ENCODE measurements at places on chromosomes 5 and 9.

DNA sequence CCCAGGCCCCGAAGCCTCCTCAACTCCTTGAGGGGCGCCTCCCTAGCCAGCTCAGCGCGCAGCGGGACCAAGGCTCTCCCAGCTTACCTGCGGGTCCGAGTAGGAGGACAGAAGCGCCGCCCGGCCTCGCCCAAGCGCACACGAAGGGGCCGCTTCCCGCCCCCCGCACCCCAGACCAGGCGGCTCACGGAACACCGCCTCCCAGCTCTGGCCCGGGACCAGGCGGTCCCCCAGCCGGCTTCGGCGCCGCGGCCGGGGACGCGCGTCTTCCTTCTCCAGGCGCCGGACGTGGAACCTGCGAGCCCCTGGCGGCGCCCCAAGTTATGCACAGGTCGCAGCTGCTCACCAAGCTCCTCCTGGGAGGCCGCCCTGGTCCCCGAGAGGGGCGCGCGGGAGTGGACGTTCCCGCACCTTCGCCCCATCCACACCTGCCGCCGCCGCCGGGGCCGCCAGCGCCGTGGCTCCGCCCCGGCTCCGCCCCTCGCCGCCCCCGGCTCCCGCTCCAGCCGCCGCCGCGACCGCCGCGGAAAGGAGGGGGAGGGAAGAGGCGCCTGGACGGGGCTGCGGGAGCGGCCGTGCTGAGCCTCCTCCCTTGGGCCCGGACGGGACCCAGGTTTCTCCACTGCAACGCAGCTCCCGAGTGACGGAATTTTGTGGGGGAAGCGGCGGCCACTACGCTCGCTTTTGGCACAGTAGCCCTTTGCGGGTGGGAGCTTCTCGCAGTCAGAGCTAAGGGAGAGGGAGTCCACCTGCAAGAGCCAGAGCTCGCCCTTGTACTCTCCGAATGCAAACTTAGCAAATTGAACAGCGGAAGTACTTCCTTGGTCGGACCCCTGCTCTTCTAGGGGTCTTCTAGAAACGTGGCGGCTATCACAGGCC, 77.5 kb upstream of the IFNE start:
- DNase-seq = peak; percentile 15

GRCh38 chr9:76521244-76521681, 62.3 kb downstream of the GCNT1 start:
- DNase-seq = no peak

- DNase-seq = peak; percentile 72
Measured at GRCh38 chr5:176700239-176700847, 53.1 kb downstream of the TSPAN17 start.

DNA sequence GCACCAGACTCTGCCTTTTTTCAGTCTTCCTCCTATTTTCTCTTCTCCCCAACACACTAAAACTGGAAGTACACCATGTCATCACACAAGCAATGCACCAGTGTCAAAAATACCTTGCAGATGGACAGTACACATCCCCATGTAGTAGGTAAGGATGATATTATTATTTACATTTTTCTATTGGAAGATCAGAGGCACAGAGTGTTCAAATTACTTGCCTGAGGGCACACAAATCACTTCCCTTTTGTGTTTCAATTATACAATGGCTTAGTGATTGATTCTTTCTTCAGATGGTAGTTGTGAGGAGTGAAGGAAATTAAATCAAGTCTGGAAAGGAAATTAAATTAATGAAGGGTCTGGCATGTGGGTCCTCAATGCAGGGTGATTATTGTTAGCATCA, 39.6 kb downstream of the CTSL start:
- no peak for DNase-seq

- no peak for DNase-seq
Measured at GRCh38 chr9:23590276-23591000, 235.6 kb downstream of the ELAVL2 start.

GRCh38 chr5:127564002-127564769, 46.7 kb downstream of the PRRC1 start:
- peak; percentile 87 for DNase-seq

DNA sequence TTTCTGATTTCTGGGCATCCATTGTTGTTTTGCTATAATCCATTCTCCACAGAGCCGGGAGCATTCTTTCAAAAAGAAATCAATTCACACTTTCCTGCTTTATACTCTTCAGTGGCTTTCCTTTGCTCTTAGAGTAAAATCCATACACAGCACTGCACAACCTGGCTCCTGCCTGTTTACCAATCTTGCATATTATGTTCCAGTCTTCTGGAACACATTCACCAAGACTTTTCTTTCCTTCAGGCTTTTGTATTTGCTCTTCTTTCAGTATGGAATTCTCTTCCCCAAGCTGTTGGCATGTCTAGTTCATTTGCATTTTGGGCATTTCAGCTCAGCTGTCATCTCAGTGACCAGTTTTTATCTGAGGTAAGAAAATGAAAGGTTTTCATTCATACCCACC, 6.3 kb downstream of the RFESD start:
- no peak for DNase-seq

DNA sequence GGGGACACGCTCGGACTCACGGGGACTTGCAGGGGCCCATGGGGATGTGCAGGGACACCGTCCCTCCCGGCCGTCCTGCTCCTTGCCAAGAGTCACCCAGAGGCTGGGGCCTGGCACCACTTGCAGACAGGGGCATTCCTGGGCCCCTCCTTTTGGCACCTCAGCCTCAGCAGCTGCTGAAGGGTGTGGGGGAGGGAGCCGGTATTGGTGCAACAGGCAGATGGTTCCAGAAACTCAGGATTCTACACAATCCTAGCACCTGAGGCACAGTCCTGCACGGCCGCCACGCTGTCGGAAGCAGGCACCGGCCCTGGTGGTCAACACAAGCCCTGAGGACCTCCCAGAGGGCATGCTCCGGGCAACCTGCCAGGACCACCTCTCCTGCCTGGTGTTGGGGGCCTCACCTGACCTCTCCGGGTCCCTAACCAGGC, 19.3 kb upstream of the SLC12A7 start:
- DNase-seq = no peak

GRCh38 chr5:21613971-21614488, 1239.1 kb downstream of the CDH12 start:
- DNase-seq = no peak

DNA sequence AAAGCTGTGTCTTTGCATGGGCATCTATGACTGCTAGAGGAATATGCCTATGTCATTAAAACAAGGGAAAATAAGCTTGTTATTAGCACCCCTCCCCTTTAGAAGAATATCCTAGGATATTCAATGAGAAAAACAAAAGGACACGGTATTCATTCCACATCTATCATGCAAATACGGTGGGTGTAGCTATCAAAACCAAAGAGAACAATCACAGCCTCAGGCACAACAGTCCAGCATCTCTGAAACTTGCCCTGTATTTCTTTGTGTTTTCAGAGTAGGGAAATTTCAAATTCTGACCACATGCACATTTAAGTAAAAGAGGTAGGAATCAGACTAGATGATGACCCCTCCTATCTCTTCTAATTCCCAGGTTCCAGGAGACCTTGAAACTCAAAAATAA, 209.9 kb downstream of the EFNA5 start:
- no peak for DNase-seq

GRCh38 chr9:112503170-112503569, 16.5 kb downstream of the KIAA1958 start:
- DNase-seq = peak; percentile 22

GRCh38 chr5:38867416-38867815, 21.6 kb downstream of the OSMR start:
- DNase-seq = no peak

- peak; percentile 47 for DNase-seq
Measured at GRCh38 chr5:168364750-168365550, 73.5 kb downstream of the WWC1 start.

DNA sequence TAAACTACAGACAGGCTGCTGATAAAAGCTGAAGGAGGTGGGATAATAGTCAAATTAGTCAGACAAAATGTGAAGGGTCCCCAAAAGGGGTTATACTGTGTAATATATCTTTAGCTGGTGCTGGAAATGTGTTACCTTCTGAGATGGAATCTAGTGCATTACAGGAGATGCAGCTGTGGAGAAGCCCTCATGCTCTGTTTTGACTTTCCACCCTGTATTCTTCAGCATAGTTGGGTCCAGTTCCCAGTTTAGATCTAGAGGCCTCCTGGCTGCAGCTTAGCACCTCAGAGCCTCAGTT, 122.6 kb downstream of the PAPPA start:
- DNase-seq = no peak

- DNase-seq = no peak
Measured at GRCh38 chr5:130706696-130707095, 458.4 kb downstream of the HINT1 start.

- no peak for DNase-seq
Measured at GRCh38 chr9:114450833-114451706, 54.2 kb downstream of the WHRN start.

- peak; percentile 7 for DNase-seq
Measured at GRCh38 chr9:74865177-74865576, 22.5 kb downstream of the TRPM6 start.

- DNase-seq = no peak
Measured at GRCh38 chr5:39119404-39120051, 45.3 kb upstream of the RICTOR start.

DNA sequence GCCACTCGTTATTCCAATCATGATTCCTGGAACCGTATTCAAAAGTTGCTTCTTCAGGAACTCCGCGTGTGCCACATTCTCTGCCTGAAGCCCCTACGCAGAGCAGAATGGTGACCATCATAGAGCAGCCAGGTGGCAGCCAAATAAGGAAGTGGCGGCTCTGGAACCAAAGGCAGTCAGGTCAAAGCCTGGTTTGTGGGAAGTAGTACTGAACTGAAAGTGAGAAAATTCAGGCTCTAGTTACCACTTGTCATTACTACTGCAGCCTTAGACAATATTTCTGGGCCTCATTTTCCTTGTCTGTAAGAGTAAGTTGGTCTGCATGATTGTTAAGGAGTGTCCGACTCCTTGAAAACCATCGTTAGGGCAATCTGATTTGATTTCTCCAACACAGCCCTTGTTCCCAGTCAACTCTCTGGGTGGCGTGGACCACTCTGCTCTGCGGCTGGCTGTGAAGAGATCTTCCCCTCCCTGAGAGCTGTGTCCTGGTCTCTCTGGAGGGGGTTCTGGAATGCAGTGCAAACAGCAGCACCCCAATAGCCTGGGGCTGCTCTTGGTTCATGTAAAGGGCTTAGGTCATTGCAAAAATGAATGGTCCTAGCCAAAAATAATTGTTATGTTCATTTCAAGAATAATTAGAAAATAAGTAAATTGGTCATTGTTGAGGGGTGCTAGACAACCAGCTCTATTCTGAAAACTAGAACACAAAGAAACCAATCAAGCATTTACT, 102.4 kb downstream of the MED27 start:
- DNase-seq = peak; percentile 18

- DNase-seq = no peak
Measured at GRCh38 chr5:142981475-142981874, 211.3 kb downstream of the ARHGAP26 start.

- no peak for DNase-seq
Measured at GRCh38 chr5:1643651-1644392, 120.1 kb upstream of the LPCAT1 start.

DNA sequence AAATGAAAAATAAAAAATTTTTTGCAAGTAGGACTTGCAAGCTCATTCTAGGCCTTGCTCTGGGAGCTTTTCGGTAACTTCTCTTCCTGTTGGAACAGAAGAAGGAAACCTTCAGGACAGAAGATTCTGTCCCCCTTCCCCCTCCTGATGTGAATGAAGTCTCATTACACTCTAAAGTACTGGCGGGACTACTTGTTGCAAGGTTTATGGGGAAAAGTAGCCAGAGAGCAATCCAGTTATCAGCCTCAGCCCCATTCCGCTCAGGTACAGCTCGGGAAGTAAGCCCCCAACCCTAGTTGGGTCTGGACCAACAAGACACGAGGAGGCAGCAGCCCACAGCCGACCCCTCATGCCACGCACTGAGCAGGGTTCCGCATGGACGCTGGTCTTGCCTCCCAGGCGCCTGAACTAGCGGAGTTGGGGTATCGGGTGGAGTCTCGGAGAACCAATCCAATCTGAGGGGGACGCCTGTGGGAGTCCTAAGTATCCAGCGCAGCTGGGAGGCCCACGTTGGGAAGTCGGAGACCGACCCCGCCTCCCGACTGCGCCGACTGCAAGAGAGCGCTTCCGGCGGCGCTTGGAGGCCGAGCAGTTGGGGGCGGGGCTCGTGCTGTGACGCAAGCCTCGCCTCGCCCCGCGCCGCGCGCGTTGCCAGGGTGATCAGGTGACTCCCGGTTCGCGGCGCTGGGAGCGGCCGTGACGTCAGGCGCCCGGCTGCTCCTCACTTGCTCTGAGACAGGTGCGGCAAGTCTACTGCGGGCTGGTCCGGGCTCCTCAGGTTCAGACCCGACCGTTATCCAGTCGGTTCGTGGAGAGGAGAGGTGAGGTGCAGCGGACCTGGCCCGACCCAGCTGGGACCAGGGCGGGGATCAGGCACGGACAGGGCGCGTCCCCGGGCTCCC, at the start of gene CYSTM1:
Gene CYSTM1 (plus strand): TSS at position 724 of the 902 bp plus-strand sequence. CDS start 19,278 bp downstream, outside the sequence.
- peak; percentile 95 for DNase-seq

GRCh38 chr5:72101828-72102227, 5.4 kb upstream of the MAP1B start:
- DNase-seq = no peak

DNA sequence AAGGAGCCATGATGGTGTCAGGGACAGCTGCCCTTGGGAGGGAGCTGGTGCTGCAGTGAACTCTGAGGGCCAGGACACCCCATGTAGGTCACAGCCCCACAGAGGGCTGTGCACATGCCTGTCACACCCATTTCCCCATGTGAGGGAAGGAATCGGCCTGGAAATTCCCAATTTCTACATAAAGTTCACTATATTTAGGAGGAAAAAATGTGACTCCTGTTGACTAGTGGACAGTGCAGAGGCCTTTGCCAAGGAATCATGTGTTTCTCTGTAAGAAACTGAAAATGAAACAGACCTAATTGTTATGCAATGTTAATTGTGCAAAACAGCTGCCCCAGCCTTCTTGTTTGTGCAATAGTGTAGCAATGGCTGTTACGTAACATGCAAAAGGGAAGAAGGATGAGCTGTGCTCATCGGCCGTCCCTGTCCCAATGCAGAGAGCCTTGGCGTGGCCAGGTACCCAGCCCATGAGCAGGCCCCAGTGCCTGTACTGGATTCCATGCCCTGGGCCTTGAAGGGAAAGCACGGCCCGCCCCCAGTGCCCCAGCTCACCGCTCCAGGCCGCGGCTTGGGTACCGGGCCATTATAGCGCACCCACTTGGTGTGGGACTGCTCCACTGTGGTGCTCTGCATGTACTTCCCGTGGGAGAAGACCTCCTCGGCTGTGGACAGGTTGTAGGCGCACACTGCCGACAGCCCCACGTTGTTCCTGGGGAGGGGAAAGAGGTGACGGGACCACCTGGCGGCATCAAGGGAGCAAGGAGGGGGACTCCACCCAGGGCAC, 70.0 kb downstream of the SECISBP2 start:
- peak; percentile 77 for DNase-seq

GRCh38 chr9:95074632-95075031, 242.9 kb downstream of the FANCC start:
- no peak for DNase-seq

GRCh38 chr5:165152058-165152457, 1646.6 kb downstream of the MAT2B start:
- DNase-seq = no peak

Measured in Ammon's horn (tissue), 1 donor.